Stimulated activated CD8-positive, alpha-beta memory T cell treated with anti-CD3 and anti-CD28 coated beads, Interleukin-4, amount 100 ng/mL, for 4 hours (primary cell): ENCODE measurements at places on chromosomes 5 and 9.

- no peak for DNase-seq
Measured at GRCh38 chr5:173781432-173781815, 106.7 kb upstream of the CPEB4 start.

- DNase-seq: no peak
Measured at GRCh38 chr5:180153991-180154390, 55.0 kb downstream of the RASGEF1C start.

GRCh38 chr5:146717951-146718350 is 160.6 kb downstream of the PPP2R2B start:
- DNase-seq: no peak

- no peak for DNase-seq
Measured at GRCh38 chr9:32867026-32867425, 83.7 kb downstream of the TMEM215 start.
